ENCODE measurements at places on chromosomes 3 and 15. TPM values are rescaled to one million over a fixed set of nuclear protein-coding genes. Genes with fewer than 3 reads are reported as not detected.

Gene EXD1
- total RNA-seq: 0.54 TPM

- no peaks in the 10 kb centered on the region for H3K27me3 ChIP-seq
- no peak for DNase-seq
- H3K36me3 ChIP-seq: no peaks in the 10 kb centered on the region
- H3K4me1 ChIP-seq: no peaks in the 10 kb centered on the region
Observed at GRCh38 chr3:156509189-156510174, 45.4 kb downstream of the SSR3 start.

Gene EAF2
- 6.0 TPM for total RNA-seq

Gene SPRED1
- 32.6 TPM for total RNA-seq

GRCh38 chr15:61076598-61077170 lies 152.4 kb downstream of the RORA start:
- no peaks in the 10 kb centered on the region for H3K4me1 ChIP-seq
- DNase-seq: no peak
- no peak overlapping the region for H3K27ac ChIP-seq
- H3K4me3 ChIP-seq: no peak overlapping the region
- H3K36me3 ChIP-seq: no peaks in the 10 kb centered on the region

DNA sequence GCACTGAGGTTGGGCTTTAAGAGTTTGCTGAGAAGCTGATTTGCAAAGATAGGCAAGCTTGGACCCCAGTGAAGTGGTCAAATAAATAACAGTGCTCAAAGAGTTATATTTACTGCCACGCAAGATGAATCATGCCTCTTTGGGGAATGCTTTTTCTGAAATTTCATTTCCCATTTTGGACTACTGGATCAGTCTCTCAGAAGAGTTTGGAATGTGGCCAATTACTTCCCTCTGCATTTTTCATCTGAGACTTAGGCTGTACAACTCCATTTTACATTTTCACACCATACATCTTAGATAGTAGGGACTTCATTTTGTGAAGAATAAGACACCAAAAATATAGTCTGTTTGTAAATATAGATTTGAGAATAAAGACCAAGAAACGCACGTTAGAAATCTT lies 419.7 kb downstream of the FGF12 start:
- no peaks in the 10 kb centered on the region for H3K27me3 ChIP-seq
- H3K4me1 ChIP-seq: no peaks in the 10 kb centered on the region
- H3K4me3 ChIP-seq: no peak overlapping the region
- H3K36me3 ChIP-seq: no peaks in the 10 kb centered on the region
- no peak overlapping the region for H3K27ac ChIP-seq

GRCh38 chr3:129971351-129972052 lies 3.0 kb upstream of the TRH start:
- H3K36me3 ChIP-seq: no peaks in the 10 kb centered on the region
- no peak overlapping the region for H3K27ac ChIP-seq

DNA sequence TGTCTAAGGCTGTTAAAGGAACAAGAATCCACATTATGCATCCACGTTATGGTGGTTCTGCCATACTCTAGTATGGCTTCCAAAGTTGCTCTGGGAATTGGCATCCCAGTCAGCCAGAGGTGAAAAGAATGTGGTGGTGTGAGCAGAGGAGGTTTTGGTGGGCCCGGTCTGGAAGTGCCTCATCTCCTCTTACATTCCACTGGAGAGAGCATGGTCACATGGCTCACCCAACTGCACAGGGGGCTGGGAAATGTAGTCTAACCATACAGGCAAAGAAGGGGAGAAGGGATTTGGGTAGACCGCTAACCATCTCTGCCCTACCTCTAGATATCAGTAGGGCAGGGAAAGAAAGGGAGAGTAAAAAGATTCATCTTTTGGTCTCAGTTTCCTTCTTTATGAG lies 3.2 kb upstream of the HEG1 start:
- DNase-seq: no peak
- no peak overlapping the region for H3K4me3 ChIP-seq
- peaks cover 3% of the 10 kb centered on the region for H3K4me1 ChIP-seq
- no peaks in the 10 kb centered on the region for H3K36me3 ChIP-seq
- H3K27ac ChIP-seq: 0 out of 2 replicates have a peak overlapping the region, but pooled peaks have one; percentile 12

Gene PRICKLE2
- total RNA-seq: 8.9 TPM

Gene EOGT
- 20.7 TPM for total RNA-seq

All from H1 (cell line).